ENCODE measurements at places on chromosomes 5 and 9.

GRCh38 chr5:386432-387341, 56.3 kb upstream of the EXOC3 start:
- DNase-seq, result peak; percentile 32

- DNase-seq, result no peak
Measured at GRCh38 chr9:114433720-114434255, 46.0 kb upstream of the AKNA start.

- no peak for DNase-seq
Measured at GRCh38 chr9:89842267-89842768, 237.5 kb downstream of the GADD45G start.

- DNase-seq, result no peak
Measured at GRCh38 chr5:56735849-56736641, 79.3 kb upstream of the MAP3K1 start.

DNA sequence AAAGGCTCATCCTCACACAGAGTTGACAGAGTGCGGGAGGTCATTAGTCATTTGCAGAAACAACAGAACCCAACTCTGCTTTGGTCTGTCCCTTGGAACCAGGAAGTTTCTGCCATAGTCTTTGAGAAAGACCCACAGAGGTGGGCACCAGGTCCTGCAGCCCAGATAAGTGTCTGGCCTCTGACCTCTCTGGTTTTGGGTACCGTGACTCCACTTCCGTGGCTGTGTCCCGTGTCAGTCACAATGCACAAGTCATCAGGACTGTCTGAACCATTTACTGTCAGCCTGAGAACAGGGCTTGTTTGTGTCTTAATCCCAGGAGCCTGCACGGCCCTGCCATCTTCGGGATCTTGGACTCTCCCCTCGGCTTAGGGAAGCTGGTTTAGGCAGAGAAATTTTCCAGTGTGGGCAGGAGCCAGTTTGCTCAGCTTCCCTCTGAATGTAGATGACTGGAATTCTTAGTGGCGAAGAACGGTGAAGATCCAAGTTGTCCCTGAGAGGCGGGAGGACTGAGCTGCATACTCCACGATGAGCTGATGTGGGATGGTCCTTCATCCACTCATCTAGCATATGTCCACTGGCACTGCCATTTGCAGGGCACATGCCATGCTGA, 11.9 kb downstream of the GSN start:
- DNase-seq, result no peak

DNA sequence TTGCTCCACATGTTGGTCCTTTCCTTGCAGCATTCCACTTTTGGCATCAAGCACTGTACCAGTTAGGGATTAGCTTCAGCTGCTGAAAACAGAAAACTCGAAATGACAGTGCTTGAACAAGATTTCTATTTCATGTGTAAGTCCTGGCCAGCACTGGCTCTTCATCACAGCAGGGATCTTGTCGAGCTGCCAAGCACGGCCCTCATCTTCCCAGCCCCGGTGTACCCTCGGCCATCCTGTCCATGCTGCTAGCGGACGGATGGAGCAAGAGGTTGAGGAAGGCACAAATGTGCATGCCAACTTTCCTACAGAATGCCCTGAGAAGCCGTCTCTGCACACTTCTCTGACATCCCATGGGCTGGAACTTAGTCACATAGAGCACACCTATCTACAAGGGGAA, 130.6 kb downstream of the TENT4A start:
- no peak for DNase-seq

- DNase-seq, result peak; percentile 92
Measured at GRCh38 chr9:97853844-97854695, 1.0 kb downstream of the FOXE1 start.

DNA sequence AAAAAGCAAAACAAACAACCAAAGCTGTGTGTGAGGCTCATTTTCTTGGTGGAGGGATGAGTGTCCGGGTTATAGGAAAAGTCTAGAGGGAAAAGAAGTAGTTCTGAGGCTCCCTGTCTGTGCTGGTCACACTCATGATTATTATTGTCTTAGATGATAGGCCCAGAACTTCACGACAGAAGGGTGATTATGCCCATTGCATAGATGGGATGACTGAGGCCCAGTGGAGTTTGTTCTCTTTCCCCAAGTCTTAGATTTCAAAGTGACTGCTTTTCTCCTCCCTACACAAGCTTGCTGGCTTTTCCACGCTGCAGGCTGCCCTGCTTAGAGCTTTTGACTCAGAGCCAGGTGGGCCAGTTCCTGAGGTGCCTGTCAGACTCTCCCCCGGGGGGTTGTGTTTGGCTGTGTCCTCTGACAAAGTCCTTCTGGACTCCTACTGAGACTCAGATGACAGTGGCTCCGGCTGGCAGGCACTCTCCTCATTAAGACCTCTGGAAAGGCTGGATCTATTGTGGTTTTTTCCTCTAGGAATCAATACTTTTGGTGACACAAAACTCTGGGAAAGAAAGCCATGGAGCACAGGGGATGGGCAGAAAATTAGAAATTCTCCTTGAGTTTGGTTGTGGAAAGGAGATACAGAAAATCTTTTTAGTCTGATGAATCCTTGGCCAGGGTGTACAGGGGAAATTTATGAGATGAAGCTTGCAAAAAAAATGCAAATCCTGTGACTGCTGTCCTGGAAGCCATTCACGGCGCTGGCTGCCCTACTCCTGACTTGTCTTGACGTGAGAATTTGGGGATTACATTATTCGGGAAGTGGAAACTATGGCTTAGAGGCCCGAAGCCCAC, 120.9 kb downstream of the NSG2 start:
- peak; percentile 88 for DNase-seq

- DNase-seq, result no peak
Measured at GRCh38 chr5:56460195-56460546, 227.0 kb upstream of the ANKRD55 start.

GRCh38 chr5:179700401-179700918, 1.7 kb downstream of the CANX start:
- DNase-seq, result peak; percentile 29

DNA sequence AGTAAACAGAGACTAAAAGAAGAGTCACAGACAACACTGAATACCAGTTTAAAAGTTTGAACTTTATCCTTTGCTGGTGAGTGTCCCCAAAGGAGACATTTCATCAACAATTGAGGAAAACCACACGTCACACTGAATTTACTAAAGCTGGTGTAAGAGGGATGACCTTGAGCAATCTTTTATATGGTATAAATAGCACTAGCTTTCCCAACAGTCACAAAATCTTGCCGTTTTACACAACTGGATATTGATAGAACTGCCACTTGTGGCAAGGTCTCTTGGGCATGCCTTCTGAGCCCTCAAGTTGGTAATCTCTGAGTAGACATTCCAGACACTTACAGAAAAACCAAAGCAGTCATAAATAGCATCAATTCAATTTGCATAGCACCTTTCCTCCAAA, 311.5 kb upstream of the TARS1 start:
- no peak for DNase-seq

- no peak for DNase-seq
Measured at GRCh38 chr9:13358128-13358527, 78.6 kb upstream of the MPDZ start.

GRCh38 chr5:35518104-35518503, 99.6 kb upstream of the SPEF2 start:
- DNase-seq, result no peak

DNA sequence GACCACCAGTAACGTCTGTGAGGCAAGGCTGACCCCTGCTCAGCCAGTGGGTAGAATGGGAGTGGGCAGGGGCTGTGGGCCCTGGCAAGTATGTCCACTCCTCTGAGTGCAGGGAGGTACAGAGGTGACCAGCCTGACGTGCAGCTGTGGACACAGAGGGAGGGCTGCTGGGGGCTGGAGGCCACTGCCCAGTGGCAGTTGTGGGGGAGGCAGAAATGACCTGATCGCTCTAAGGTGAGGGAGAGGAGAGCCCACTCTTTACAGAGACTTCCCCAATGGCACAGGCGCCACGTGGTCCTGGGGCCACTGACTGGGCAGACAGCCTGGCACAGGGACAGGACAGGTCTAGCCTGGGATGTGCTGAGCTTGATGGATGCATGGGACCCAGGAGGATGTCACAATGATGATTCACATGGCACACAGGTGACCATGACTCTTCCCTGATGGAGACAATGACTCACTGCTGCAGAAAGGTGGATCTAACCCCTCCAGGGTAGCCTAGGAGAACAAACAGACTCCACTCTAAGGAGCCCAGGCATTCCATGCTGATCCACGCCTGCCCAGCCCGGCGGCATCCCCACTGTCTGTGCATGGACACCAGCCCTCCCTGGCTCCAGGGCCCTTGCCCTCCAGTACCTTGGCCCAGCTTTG, 7.7 kb downstream of the LPCAT1 start:
- no peak for DNase-seq

- peak; percentile 98 for DNase-seq
Measured at GRCh38 chr5:144467792-144468191, 297.1 kb downstream of the KCTD16 start.

DNA sequence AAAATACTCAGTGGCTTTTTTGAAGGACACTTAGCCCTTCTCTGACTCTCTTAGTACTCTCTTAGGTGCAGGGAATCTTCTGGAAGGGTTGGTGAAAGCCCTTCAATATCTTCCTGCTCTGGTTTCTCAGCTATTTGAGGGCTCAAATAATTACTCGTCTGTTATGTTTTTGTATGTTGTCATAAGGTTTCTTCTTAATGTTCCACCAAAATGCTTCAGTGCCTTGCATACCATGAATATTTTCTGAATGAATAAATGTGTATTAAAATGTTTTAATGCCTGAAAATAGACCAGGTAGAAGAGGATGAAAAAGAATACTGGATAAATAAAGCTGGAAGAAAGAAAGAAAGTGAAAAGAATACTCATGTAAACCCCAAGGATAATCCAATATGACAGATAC, 124.3 kb downstream of the STK32A start:
- DNase-seq, result no peak

DNA sequence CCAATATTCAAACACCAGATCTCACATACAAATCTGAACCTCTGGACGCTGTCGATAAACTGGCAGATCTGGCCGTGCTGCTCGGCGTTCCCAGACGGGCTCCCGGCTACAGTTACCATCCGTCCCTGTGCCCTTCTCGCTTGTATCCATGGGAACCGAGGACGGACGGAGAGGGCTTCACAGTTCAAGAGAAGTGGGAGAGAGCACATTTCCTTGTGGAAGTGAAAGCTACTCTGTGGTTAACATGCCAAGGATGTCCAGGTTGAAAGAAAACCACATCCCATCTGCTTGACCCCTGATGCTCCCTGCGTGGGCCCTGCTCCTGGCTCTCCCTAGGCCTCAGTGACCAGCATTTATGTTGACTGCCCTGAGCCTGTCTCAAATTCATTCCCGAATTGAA, 6.3 kb upstream of the DBN1 start:
- no peak for DNase-seq

DNA sequence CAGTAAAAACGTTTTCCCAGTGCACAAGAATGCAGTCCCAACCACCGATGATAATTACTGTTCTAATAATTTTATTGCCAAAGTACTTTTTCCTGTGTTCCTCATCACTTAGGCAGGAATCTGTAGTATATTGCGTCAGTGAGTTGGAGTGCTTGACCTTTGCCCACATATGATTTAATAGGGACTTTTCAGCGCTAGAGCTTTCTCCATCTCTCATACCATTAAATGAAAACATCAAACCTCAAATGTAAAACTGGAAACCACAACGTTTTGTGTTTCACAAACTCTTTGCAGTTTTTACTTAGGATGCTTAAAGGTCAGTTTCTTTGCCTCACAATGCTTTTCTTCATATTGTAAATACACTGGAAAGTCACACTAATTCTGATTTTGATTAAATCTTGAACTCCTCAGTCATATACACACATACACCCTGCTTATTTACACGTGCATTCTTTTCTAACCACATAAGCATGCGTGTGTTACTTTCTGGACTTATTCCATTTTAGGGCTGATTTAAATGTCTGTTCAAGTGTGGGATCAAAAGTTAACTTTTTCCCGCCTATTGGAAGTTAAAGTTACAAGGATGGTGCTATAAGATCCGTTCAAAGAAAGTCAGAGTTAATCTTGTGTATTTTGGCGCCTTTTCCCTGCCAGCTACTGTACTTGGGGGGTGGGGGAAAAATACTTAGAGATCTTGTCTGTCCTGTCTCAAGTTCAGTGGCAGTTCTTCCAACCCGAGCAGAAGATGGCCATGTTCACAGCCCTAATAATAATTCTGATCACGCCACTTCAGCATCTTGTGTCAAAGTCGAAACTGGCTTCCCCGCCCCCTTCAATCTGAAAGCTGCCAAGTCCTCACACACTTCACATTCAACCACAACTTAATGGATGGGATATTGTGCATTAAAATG, 6.6 kb upstream of the NFIB start:
- DNase-seq, result peak; percentile 77

All from NCI-H69 (cell line).